NCI-H2107 (cell line): ENCODE measurements at places on chromosomes 1 and 21.

DNA sequence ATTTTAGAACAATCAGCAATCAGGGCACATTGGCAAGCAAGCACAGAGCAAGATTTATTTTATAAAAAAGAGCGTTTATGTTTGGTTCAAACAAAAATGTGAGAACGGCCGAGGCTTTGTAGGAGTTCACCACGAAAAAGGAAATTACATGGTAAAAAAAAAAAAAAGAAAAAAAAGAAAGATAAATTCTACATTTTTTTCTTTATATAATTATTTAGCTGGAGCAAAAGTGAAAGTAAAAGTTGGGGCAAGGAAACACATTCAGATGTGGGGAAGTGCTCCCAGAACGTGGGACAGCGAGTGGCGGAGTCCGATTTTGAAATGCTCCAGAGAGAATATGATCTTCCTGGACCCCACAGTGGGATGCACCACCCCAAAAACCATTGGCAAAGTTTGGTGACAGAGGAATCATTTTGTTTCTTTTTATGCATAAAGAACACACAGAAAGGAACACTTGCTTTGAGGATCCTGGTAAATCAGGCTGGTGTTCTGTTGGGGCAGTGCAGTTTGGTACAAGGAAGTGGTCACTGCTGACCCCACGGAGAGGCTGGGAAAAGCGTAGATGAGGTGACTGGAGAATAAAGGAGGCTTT, 16.3 kb upstream of the ATP5PO start:
- no peak for DNase-seq

GRCh38 chr1:31642897-31643296, 1.8 kb downstream of the PEF1 start:
- no peak for DNase-seq

GRCh38 chr1:99550198-99550597, 95.7 kb upstream of the PALMD start:
- no peak for DNase-seq

DNA sequence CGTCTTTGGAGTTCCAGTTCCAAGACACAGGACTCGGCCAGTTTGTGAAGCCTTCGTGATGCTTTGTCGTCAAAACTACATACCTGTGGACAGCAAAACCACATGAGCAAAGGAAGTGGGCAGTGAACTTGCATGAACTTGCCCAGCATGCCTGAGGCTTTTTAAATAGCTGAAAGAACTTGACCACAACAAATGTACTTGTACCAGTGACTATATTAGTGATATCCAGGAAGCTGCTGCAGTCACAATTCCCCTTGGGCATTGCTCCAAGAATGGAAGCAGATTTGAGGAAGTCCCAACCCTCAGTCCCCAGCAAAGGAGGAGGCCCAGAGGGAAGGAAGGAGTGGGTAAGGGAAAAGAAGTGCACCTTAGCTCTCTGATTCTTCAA, 2.6 kb downstream of the FUCA1 start:
- DNase-seq: no peak

GRCh38 chr1:235642943-235643371, 6.6 kb downstream of the GNG4 start:
- DNase-seq: no peak

DNA sequence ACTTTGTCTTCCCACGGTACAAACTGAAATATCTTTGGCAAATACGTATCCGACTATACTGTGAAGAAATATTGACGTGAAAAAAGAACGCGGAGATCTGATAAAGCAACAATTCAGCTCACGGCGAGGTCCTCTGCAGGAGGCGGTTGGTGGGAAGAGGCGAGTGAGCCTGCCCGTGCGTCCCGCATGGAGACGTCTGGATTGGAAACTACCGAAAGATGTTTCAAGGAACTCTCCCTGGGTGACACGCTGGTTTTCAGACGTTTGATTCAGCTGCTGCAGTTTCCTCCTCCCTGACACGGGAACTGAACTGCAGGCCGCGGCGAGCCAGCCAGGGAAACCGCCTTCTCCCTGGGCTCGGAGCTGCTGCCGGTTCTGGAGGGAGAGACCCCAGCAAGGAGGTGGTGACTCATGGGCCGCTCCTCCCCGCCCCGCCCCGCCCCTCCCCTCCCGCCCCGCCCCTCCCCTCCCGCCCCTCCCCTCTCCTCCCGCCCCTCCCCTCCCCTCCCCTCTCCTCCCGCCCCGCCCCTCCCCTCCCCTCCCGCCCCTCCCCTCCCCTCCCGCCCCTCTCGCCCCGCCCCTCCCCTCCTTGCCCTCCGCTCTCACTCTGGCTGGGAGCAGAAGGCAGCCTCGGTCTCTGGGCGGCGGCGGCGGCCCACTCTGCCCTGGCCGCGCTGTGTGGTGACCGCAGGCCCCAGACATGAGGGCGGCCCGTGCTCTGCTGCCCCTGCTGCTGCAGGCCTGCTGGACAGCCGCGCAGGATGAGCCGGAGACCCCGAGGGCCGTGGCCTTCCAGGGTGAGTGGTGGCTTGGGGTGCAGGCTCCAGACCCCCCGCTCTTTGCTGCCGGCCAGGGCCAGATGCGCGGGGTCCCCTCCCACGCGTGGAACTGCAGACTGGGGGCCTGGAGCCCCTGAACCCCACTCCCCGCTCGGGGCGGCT, at the start of gene COL6A1:
COL6A1 (plus strand) TSS at position 620 of the 941 bp plus-strand sequence; CDS start at position 701, 81 bp downstream.
- DNase-seq: no peak

- no peak for DNase-seq
Observed at GRCh38 chr1:54302549-54302948, 102.6 kb downstream of the MRPL37 start.

- DNase-seq: no peak
Observed at GRCh38 chr1:43913666-43914360, 19.8 kb upstream of the ARTN start.

GRCh38 chr1:11979851-11980675, at the start of gene MFN2:
Gene MFN2 (plus strand): TSS chr1:11980444. CDS start chr1:11989169, 8,725 bp downstream.
- DNase-seq: peak; percentile 89

DNA sequence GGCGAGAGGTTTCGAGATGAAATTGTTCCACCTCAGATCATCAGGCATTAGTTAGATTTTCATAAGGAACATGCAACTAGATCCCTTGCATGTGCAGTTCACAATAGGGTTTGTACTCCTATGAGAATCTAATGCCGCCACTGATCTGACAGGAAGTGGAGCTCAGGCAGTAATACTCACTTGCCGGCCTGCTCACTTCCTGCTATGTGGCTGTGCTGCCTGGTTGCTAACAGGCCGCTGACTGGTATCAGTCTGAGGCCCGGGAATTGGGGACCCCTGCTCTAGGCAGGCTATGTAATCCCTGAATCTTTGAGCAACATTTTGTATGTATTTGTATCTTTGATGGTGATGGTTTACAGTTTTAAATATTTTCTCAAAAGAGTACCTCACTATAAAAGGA, 32.5 kb downstream of the XKR8 start:
- DNase-seq: no peak

DNA sequence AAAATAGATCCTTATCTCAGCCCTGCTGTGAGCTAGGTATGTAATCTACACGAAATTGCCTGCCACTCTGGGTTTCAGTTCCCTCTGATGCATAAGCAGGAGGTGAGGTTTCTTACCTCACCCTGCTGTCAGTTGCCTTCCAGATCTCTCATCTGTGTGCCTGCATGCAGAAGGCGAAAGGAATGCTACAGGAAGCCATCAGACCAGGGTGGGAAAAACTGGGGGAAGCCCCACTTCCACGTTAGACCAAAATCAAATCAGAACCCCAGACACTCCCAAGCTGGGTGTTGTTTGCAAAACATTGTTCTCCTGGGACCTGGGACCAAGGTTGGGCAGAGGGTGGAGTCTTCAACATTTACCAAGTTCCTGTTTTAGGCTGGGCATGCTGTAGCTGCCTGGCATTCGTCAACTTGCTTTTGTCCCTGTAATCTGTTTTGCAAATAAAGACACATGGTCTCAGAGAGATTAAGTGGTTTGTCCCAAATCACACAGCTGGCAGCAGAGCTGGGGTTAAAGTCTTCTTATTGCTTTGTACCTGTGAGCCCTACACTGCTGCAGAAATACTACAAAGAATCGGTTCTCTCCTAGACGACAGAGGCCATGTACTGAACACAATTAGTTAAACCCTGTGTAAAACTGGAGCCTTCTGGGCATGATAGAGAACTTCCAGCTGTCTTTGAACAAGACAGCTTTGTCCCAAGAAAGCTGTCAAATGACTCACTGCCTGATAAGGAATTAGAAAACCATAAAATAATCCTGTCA, 389.7 kb upstream of the RUNX1 start:
- no peak for DNase-seq

DNA sequence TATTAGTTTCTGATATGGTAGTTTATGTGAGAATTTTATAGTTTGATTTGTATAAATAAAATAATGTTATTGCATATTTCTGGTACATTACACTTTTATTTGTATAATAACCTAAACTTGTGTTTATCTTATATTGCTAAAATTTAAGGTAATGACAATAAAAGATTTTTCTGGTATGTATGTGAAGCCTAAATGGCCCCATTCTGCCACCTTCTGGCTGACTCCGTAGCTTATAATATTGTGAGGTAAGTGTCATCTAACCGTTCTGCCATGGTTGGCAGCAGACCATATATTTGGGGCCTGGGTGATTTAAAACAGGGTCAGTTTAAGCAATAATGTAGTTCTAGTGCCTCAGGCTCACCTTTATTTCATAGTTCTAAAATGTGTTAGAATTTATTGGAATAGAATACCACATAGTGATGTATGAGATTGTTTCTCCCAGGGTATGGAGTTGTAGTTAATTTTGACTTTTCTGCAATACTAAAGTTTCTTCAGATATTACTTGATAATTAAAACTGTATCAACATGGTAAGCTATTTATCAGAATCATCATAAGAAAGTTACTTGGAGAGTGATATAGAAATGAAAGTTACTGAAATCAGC, 21.2 kb upstream of the PRKACB start:
- DNase-seq: no peak

DNA sequence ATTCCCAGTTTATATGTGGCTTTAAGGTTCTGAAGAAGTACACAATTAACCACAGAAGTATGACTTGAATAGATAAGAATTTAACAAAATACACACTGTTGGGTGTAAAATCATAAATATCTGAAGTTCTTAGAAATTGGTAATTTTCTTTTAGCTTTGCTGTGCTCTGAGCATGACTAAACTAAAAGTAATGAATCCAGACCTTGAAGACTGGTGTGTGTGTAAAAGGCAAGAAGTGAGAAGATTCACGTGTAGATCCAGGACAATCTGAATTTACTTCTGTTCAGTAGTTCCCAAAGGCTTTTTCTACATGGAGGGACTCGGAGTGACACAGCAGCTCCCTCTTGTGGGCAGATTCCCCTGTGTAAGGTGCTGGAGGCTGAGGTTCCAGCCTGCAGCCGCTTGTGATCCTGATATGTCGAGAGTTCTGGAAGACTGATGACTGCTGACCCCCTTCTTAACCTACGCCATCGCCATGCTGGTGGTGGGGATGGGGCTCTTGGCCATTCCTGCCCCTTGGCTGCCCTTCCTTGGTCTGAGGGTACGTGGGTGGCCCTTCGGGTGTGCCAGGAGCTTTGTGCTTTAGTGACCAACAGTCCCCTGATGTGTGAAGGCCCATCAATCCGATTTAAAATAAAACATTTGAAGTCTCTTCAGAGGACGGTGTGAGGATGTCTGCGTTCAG, 62.7 kb downstream of the ADARB1 start:
- peak; percentile 49 for DNase-seq

- DNase-seq: no peak
Observed at GRCh38 chr1:42321731-42322130, 13.3 kb downstream of the FOXJ3 start.

- no peak for DNase-seq
Observed at GRCh38 chr1:228046421-228047182, 35.9 kb upstream of the ARF1 start.

- no peak for DNase-seq
Observed at GRCh38 chr1:56403321-56403720, 176.0 kb downstream of the PLPP3 start.

GRCh38 chr1:52189898-52190480, 48.1 kb downstream of the ZFYVE9 start:
- DNase-seq: no peak
